ENCODE measurements at places on chromosomes 2 and 18.

GRCh38 chr2:61900281-61900680 lies 5.2 kb upstream of the COMMD1 start:
- DNase-seq, result no peak

DNA sequence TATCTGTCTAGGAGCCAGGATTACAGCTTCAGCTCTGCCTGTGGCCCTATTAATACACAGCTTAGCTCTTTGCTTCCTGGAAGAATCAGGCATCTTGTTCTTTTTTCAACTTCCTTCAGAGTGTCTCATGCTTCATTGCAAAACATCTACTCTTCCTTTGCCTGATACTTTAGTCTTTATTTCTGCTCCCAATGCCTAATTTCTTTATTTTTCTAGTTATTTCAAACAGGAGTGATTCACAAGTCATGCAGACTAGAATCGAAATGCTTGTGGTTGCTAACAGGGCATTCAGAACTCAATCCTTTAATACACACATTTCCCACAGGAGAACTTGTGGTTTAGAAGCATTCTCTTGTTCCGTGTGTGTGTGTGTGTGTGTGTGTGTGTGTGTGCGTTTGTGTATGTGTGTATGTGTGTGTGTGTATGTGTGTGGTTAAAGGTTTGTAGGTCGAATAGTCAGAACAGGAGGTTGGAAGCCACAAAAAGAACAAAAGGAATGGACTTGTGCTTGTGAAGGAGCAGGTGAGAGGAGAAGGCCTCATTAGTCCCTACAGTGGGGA lies 28.3 kb upstream of the INSIG2 start:
- DNase-seq, result no peak

DNA sequence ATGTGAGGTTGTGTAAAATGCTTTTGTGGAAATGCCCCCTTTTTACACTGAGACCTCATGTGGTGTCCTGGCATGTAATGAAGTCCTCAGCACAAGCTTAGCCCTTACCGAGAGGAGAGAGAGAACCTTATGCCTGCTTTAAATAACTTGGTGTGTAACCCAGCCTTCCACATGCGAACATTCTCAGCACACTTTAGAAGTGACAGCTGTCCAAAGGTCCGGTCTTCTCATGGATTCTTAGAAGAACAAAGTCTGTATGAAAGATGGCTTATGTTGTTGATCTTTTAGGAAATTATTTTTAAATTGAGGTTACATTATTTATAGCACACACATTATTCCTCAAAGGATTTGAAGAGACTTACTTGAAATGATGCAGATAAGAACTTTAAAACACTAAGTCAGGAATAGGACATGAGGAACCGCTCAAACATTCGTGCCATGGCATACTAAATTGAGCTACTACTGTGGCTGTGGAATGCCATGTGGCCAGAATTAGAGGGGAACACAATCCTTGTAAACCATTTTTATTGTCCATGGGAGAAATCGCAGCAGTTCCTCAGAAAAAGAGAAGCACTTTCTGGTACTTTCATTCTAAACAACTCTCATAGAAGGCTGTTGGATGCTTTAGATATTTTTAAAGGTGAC lies 79.6 kb downstream of the WDSUB1 start:
- DNase-seq, result no peak

DNA sequence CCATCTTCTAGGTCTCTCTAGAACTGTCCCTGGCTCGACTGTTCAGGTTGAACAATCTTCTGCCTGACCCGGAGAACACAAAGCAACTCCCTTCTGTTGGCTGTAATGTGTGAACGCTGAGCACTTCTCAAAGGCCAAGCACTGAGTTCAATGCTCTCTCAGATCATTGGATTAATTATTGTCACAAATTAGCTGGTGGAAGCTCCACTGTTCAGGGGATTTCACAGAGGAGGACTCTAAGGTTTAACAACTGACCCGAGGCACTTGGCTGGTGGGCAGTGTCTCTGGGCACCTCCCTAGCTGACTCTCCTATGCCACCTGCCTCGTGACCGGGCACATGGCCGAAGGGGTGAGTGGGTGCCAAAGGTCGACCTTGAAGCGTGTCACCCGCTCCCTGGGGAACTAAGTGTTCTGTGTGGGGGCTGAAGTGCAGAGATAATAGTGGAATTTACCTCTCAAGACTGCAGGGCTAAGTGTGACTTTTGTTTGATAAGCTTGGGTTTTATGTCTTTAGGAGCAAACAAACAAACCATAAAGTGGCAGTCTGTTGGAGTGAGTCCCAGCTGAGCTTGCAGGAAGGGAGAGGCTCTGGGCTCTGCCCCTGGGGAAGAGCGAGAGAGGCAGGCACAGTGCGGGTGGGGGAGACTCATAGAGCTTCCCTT lies 64.8 kb downstream of the BCL2L11 start:
- DNase-seq, result no peak

DNA sequence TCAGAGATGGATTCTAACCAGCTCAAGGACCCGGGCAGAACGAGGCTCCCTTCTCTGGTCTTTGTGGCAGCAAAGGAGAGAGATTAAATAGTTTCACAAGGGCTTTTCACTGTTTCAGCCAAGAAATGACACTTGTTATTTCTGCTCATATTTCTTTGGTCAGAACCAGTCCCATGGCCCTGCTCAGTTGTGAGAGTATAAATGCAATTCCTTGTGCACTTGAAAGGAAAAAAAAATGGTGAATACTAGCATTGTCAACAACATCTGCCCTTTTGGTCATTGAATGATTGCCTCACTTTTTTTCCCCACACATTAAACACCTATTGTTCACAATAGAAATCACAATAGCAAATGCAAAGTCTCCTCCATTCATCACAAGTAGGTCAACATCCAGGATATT lies 104.4 kb downstream of the RDH14 start:
- peak; percentile 65 for DNase-seq

DNA sequence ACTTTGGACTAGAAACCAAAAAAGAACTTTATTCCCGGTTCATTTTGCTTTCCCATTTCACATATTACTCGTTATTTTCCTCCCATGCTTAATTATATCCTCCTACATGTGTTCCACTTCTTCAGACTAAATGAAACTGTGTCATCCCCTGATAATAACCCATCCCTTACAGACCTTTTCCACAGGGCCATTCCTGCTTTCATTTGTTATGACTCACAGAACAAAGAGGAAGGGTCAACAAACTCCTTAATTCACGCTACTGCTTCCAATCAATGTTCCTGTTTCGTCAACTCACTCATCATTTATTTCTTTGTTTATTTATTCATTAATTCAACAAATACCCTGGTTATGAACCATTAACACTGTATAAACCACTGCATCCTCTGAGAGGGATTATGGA lies 104.5 kb downstream of the ZEB2 start:
- no peak for DNase-seq

- DNase-seq, result no peak
These were observed 152.7 kb downstream of the WDSUB1 start for GRCh38 chr2:159133797-159134196.

DNA sequence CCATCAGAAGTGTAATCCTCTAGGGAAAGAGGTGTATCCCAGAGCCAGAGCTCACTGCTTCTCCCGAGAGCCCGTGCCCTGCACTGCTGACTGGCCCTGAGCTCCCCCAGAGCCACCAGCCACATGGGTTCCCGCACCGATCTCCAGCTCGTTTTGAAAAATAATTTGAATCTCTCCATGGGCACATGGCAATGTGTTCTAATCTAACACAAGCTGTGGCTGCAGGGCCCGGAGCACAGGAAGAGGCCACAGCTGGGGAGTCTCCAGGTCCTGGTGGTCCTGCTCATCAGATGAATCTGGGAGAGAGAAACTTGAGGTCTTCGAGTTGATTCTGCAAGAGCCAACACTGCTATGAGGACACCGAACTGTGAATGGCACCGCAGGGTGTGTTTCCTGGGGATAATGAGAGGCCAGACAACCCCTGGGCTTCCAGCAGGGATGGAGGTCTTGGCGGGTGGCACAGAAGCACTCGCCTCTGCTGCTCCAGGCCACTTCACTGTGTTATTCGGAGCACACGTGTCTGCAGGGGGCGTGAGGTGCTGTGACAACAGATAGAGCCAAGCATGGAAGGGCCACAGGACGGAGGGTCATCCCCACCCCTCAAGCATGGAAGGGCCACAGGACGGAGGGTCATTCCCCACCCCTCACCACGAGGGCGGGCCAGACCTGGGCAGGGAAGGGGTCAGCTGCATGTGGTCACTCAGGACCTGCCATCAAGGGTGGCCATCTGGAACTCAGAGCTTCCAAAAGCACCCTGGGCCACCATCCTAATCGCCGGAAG lies 196.8 kb downstream of the NDUFA10 start:
- no peak for DNase-seq

DNA sequence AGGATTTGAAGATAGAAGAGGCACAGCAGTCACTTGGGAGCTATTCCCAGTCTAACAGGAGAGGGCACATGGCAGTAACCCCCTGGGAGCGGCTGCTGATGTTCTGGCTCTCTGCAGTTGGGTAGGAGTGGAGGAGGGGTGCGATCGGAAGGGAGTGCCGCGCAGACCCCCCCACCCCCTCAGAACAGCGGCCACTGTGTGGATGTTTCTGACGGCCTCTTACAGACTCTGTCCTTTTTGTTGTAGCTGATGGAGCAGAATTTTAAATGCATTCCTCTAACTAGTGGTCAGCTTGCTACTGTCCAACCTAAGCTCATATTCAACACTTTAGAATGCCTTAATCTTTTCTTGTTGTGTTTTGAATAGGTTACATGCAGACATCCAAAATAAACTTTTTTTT lies 127.9 kb downstream of the AGAP1 start:
- DNase-seq, result no peak

- no peak for DNase-seq
These were observed 10.4 kb downstream of the IL36A start for GRCh38 chr2:113015655-113016054.

- no peak for DNase-seq
These were observed 9.9 kb upstream of the WNT6 start for GRCh38 chr2:218849721-218850120.

Data from globus pallidus (tissue), 1 donor.